Substantia nigra (tissue), 51 donors: ENCODE measurements at places on chromosomes 16 and 17.

GRCh38 chr16:49857423-49858181, 1.7 kb upstream of the ZNF423 start:
- peak; percentile 39 for DNase-seq

GRCh38 chr17:16491131-16491702, 776 bp downstream of the LRRC75A start:
- no peak for DNase-seq

GRCh38 chr17:81831957-81832607, 1.0 kb downstream of the MCRIP1 start:
- no peak for DNase-seq

DNA sequence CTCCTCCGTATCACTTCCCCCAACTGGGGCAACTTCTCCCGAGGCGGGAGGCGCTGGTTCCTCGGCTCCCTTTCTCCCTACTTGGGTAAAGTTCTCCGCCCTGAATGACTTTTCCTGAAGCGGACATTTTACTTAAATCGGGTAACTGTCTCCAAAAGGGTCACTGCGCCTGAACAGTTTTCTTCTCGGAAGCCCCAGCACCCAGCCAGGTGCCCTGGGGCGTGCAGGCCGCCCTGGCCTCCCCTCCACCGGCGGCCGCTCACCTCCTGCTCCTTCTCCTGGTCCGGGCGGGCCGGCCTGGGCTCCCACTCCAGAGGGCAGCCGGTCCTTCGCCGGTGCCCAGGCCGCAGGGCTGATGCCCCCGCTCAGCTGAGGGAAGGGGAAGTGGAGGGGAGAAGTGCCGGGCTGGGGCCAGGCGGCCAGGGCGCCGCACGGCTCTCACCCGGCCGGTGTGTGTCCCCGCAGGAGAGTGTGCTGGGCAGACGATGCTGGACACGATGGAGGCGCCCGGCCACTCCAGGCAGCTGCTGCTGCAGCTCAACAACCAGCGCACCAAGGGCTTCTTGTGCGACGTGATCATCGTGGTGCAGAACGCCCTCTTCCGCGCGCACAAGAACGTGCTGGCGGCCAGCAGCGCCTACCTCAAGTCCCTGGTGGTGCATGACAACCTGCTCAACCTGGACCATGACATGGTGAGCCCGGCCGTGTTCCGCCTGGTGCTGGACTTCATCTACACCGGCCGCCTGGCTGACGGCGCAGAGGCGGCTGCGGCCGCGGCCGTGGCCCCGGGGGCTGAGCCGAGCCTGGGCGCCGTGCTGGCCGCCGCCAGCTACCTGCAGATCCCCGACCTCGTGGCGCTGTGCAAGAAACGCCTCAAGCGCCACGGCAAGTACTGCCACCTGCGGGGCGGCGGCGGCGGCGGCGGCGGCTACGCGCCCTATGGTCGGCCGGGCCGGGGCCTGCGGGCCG, 1.6 kb downstream of the HIC1 start:
- DNase-seq = no peak

- DNase-seq = no peak
These were observed 83.6 kb downstream of the IRF8 start for GRCh38 chr16:85982563-85982939.

- DNase-seq = no peak
These were observed 28.3 kb downstream of the TRPV2 start for GRCh38 chr17:16443511-16444257.

- no peak for DNase-seq
These were observed 82.4 kb downstream of the ANKRD11 start for GRCh38 chr16:89407925-89408300.

DNA sequence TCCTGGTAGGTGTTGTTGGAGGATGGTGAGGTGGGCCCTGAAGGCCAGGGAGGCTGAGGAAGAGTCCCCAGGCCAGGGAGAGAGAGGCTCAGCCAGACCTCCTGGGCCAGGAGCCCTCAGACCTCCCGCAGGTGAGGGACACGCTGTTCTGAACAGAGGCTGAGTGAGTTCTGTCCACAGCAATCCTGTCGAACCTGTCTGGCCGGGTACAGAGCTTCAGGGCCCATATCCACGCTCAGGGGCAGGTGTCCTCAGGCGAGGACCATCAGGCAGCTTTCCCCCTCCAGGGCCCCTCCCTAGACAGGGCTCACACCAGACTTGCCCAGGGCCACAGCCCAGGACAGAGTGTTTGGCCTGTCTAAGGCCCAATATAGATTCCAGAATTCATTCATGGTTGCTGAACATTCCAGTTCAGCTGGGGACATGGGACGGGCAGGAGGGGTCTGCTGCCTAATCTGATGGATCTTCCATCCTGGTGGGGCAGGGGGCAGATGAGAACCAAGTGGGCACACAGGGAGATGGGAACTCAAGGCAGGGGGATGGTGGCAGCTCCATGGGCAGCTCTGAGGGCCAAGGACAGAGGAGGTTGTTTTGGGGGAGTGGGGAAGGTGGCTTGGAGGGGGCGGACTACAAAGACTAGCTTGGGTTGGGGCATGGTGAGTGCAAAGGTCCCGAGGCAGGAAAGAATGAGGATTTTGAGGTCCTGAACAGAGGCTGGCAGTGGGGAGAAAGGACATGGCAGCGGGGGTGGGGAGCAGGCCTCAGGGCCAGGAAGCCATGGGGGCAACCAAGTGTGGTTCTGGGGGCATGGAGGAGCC, 23.4 kb upstream of the MPRIP start:
- DNase-seq = no peak

DNA sequence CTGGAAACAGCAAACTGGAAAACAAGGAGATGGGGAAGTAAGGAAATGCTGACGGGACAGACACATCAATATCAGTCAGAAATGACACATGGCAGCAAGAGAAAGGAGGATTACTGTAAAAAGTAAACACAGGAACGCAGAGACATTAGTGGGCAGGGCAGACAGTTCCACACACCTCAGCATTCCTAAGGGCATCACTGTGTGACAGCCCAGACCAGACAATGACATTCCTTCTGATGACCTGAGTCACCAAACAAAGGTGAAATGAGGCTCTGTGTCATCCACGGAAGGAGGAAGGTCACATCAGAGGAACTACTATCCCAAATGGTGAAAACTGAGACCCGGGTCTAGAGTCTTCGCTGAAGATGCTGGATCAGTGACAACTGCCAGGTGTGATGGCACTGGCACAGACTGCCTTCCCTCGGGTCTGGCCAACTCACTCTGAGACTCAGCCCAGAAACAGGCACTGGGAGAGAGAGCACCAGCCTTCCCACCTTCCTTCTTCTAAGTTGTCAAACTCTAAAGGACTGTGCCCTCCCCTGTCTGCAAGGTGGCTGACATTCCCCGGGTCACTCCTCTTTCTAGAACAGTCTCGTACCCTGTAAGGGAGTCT, 36.7 kb downstream of the TK2 start:
- DNase-seq = no peak

- no peak for DNase-seq
These were observed 8.6 kb downstream of the ZNHIT3 start for GRCh38 chr17:36495076-36495578.

GRCh38 chr16:57514791-57515600, 21.4 kb downstream of the CCDC102A start:
- DNase-seq = no peak

DNA sequence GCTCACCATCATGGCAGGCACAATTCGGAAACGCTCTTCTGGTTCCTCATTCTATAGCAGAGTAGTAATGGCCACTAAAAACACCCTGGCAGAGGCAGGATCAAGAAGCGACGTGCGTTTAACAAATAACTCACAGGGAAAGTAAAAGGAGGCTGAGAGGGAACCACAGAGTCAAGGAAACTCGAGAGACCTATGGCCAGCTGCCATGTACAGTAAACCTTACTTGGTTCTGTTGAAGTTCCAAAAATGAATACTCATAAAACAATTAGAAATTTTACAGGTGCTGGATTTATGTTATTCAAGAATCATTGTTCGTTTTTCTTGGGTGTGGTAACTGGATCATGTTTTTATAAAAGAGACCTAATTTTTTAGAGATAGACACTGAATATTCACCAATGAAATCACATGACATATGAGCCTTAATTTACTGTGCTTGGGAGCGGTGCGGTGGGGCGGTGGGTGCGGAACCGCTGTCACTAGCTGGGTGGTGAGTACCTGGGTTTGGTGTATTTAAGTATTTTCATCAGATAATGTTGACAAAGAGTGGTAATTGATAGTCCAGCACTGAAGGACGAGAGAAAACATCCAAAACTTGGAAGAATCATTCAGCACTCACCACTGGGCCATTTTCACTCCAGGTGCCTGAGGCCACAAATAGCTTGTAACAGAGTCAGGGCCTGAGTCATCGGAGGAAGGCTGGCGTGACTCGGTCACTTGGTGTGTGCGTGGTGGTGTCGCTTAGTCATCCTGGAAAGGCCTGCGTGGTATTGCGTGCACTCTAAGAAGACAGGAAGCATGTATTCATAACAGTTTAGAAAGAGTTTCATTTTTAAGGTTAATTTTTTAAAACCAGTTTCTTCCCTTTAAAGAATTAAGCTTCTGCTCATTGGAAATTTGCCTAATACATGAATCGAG, 135.4 kb upstream of the CHMP6 start:
- no peak for DNase-seq

GRCh38 chr16:56758930-56759329, 29.0 kb downstream of the NUP93 start:
- no peak for DNase-seq

GRCh38 chr17:65277576-65277975, 140.4 kb downstream of the RGS9 start:
- DNase-seq = no peak

- DNase-seq = no peak
These were observed 24.8 kb downstream of the KCNJ12 start for GRCh38 chr17:21400816-21401593.

GRCh38 chr16:50742576-50743200, 802 bp downstream of the CYLD start:
- DNase-seq = peak; percentile 33
